Kidney tubule cell (primary cell): ENCODE measurements at places on chromosomes 3 and 15.
A peak's percentile ranks its signal among the peaks of the same experiment; 100 is the strongest.

DNA sequence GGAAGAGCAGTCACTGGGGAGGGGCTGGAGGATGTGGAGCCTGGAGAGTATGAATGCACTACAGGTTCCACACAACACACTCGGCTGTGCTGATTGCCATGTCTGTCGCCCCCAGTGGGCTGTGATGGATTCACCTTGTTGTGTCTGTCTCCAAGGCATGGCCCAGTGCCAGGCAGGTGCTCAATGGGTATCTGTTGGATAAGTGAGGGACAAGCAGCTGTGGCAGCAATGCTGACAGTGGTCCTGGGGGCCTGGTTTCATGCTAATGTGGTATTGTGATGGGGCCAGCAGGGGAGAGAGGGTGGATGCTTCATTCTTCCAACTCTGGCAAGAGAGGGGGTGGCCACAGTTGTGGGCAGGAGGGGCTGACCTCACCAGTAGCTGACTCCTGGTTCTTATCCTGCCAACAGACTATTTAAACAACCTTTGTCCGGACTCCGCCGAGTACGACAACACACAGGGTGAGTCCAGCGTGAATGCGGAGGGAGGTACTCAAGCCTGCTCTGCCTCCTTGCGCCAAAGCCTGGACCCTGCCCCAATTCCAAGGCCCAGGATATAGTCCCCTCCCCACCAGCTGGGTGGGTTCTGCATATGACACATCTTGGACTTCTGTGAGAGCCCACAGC is 47.3 kb upstream of the NR2C2 start:
- no peak for DNase-seq

DNA sequence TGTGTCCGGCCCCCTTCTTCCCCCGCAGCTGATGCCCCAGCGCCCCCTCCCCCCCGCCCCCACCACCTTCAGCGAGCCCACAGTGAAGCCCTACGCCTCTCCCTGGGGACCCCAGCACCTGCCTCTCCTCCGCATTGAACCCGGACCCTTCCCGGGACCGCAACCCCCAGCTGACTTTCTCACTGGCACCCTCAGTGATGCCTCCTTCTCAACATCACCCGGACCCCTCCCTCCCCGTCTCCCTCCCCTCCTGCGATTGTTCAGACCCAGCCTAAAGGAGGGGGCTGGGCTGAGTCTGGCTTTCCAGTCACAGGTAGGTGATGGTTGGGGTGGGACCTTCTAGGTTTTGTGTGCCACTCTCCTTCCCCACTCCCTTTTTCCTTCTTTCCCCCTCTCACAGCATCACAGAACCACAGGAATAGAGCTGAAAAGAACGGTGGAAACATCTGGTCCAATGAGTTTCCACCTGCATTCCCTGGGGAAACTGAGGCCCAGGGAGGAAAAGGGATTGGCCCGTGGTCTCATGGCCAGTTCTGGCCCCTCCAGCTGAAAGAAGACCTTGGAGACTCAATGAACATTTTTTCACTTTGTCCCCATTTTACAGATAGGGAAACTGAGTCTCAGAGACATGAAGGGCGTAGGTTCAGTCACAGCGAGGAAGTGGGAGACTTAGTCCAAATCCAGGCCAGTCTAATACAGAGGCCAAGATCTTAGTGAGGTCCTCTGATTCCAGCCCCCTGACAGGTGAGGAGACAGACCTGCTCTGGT is 828 bp downstream of the CAND2 start:
- no peak for DNase-seq

GRCh38 chr15:85394554-85395333 is 14.3 kb downstream of the AKAP13 start:
- peak; percentile 39 for DNase-seq

DNA sequence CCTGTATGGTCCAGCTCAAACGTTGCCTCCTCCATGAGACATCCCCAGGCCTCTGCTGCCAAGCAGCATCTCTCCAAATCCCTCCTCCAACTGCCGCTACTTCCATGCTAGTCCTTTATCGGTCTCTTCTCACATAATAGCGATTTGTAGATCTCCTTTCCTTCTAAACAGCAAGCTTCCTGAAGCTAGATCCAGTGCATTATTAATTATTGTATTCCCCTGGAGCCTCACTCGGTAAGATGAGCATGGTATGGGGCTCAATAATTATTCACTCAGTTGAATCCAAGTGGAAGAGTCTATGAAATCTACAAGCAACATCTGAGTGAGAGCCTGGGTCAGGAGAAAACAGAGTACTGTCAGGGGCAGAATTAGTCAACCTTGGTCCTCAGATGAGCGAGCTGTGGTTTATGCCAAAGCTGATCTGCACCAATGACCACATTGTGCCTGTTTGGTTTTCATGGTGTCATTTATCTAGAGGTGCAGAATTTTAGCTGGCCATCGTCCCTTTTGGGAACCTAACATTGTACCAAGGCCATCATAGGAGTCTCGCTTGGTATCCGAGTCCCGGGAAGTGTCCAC is 93.8 kb upstream of the UBE2E1 start:
- peak; percentile 72 for DNase-seq

GRCh38 chr3:190182418-190183043 is 61.8 kb upstream of the P3H2 start:
- peak; percentile 58 for DNase-seq

- DNase-seq: no peak
These were observed 8.7 kb upstream of the SUMF1 start for GRCh38 chr3:4475804-4476203.

DNA sequence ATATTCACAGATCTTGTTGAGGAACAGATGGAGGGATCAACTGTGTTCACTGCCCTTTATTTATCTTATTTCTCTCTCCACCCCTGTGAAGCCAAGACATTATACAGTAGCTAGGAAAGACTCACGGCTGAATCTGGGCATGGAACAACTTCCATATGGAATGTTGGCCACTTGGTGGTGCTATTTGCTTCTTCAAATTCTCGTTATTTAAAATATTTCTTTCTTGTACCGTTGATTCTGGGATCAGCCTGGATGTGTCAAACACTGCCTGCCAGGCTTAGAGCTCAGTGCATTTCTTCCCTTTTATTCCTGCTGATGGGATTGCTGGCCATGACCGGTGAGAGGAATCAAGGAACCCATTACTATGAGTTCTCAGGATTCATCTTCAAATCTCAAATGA is 17.5 kb upstream of the GASK1A start:
- peak; percentile 60 for DNase-seq

- DNase-seq: no peak
These were observed 8.5 kb upstream of the IREB2 start for GRCh38 chr15:78429477-78429876.

DNA sequence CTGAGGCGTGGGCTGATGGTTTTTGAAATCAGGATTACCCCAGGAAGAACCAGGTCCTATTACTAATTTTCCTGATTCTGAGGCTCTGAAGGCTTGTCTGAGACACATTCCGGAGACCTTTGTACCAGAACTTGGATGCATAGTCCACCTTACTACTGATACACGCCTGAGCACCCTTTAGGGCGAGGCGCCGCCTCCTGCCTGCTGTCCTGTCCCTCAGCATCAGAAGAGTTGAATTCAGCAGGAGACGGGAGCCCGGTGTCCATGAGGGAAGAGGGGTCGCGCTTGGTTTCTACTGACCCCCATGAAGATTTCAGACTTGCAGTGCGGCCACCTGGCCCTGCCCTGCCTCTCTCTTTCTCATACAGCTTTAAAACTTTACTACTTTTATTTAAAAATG is 49.9 kb downstream of the KLF13 start:
- no peak for DNase-seq

DNA sequence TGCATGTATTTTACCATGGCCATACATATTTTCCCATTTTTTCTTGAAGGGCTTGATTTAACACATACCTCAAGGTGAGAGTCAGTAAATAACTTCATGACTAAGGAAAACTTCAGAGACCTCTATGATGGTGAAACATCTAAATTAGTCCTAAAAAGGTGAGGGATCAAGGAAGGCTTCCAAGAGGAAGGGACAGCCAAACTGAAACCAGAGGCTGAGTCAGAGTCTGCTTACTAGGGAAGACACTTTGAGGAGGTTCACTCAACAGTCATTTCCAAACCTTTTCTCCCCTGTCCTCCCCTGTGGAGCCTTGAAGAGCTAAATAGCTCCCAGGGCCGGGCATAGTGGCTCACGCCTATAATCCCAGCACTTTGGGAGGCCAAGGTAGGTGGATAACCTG is 206.6 kb downstream of the SHQ1 start:
- peak; percentile 41 for DNase-seq

- DNase-seq: no peak
These were observed 28.4 kb downstream of the TP63 start for GRCh38 chr3:189659571-189659970.

- no peak for DNase-seq
These were observed 563.5 kb upstream of the CCDC54 start for GRCh38 chr3:106813742-106814141.
